ENCODE measurements at places on chromosomes 6 and 20.

DNA sequence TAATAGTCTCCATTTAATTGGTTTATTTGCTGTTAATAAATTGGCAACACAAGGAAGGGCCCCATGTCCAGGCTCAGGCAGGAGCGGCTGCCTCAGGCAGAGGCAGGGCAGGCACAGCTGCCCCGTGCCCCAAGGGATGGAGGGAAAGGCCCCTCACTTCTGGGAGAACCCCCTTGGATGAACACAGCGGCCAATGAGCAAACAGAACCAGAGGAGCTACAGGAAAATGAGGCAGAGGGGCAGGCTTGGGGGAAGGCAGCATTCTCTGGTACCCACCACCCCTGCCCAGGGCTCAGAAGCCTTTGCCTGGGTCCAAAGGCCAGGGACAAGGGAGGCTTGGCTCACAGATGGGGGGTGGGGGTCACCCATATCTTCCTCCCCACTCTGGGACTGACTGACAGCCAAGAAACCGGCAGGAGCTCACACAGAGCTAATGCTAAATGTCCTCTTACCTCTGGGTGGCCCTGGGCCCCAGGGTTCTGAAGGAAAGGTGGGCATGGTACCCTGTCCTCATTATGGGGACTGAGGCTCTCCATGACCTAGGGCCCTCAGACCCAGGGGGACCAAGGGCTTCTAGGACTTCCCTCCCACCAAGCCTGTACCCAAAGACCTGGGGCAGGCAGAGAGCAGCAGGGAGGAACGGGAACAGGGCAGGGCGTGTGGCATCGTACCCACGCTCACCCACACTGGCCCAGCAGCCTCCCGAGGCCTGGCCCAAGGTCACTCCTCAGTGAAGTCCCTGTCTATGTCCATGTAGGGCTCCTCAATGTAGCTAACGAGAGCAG, 47.0 kb downstream of the MYH7B start:
- DNase-seq, result no peak

DNA sequence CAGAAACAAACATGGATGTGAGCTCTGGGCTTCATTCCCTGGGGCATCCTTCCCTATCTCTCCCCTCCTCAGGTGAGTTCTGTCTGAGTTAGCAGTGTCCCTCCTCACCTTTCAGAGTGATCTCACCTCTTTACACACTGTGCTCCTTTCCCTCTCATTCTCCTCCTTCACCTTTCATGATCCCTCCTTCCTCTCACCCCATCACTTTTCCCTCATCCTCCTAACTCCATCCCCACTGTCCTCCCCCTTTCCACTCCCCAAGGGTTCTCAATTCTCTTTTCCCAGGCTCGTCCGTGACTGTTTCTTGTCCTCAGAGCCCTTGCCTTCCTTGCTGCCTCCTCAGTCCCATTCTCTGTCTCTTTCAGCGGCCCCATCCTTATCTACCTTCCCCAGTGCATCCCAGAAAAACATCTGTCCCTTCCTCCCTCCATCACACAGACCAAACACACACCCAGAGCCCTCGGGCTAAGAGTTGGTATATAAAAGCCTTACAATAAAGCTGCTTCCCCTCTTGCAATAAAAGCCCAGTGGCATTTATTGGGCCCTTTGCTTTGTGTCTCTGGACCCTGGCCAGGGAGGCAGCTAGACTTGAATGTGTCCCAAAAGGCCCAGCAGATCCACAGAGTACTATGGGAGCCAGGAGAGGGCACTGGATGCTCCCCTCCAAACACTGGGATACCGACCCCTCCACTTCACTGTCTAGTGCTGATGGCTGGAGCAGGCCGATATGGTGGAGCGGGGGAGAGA, 1.9 kb downstream of the RNF39 start:
- DNase-seq, result no peak

- DNase-seq, result no peak
Measured at GRCh38 chr6:139474145-139475108, 100.0 kb upstream of the CITED2 start.

- DNase-seq, result no peak
Measured at GRCh38 chr6:451847-452246, 60.3 kb downstream of the IRF4 start.

DNA sequence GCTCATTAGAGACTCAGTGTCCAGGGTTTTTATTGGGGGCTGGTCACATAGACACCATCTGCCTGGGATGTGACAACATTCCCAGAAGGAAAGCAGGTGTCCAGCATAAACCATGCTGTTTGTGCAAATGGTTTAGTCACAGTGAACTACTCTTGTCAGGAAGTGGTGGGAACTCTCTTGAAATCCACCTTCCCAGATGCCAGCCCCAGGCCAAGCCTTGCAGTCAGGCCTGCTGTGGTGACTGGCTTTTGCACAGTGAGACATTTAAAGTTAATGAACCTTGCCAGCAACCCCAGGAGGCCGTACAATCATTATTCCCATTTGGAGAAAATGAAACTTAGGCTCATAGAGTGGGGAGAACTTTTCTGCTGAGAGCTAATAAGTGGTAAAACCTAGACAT, 242.5 kb upstream of the KCNG1 start:
- DNase-seq, result no peak

DNA sequence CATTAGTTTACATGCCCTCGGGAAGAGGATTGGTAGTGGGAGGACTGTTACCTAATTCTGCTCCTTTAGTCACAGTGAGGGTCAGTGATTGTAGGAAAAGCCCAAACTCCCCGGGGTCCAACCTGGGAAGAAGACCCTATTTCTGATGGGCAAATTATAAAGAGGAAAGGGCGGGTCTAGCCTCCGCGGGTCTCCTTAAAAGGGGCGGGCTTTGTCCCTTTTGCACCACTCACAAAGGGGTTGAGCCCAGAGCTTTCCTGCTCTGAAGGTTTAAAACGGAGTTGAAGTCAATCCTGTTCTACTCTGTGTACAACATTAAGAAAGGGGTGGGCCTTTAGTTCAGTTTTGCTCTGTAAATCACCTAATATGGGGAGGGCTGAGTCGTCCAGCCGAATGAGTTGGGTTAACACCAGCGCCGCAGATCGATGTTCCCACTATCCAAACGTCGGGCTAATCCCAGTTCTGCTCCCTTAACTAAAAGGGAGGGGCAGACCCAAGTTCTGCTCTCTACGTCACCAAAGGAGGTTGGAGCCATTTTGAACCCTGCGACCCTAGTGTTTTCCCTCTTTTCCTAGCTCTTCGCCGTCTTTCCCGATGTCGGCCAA, 920 bp upstream of the RNF5 start:
- DNase-seq, result peak; percentile 70

DNA sequence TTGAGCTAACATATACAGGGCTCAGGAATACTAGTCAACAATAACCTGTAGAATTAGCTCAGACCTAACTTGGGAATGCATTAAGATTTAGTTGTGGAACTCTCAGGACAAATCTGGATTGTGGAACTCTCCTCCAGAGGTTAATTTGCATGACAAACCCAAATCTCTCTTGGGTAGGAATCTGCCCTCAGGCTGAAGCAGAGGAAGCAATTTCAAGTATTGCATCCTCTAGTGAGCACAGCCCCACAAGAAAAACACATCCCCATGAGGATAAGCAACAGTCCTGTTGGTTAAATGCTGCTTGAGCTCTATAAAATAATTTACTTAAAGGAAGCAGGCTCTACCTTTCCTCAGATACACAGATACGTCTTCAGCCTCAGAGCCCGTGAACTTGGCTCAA, 170.9 kb upstream of the STXBP5 start:
- DNase-seq, result no peak

DNA sequence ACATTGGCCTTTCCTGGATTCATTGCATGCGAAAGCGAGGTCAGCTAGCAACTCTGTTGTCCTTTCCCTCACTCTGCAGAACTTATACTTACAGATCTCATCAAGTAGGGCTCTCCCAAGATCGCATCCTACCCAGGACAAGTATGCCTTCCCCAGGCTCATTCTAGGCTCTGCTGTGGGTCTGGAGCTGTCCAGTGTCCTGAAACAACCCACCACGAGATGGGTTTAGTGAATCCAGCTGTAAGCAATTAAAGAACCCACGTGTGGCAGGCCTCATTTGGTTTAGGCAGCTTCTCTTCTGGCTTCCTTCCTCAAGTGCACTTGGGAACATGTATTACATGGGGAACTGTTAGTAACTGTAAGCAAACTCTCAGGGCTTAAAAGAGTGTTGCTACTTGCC, 406.5 kb upstream of the CHD6 start:
- no peak for DNase-seq

- DNase-seq, result peak; percentile 43
Measured at GRCh38 chr6:40308533-40309306, 278.4 kb downstream of the LRFN2 start.

- DNase-seq, result no peak
Measured at GRCh38 chr20:47544240-47544639, 42.6 kb downstream of the NCOA3 start.

GRCh38 chr6:132357120-132357519, 44.2 kb downstream of the MOXD1 start:
- DNase-seq, result no peak

GRCh38 chr6:161017766-161018564, 26.4 kb downstream of the MAP3K4 start:
- DNase-seq, result no peak

GRCh38 chr6:166488076-166488685, 98.3 kb downstream of the RAMACL start:
- DNase-seq, result peak; percentile 87

- DNase-seq, result no peak
Measured at GRCh38 chr20:62788607-62789006, 7.7 kb upstream of the MRGBP start.

GRCh38 chr6:19450651-19451050, 386.5 kb upstream of the ID4 start:
- DNase-seq, result no peak

DNA sequence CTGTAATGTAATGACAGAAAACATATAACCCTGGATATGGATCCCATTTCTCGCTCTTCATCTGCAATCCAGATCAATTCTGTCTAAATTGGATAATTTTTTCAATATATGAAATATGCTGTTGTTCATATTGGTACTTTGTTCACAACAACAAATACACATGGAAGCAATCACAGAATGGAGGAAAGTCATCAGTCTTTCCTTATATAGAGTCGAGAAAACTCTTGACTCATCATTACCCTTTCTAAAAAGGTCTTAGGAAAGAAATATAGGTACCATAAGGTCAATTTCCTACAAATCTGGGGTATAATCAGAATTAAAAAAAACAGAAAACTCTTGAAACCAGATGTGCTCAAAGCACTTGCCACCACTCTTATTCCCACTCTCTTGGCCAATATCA, 677.6 kb upstream of the ID4 start:
- no peak for DNase-seq

GRCh38 chr6:117729613-117730012, 54.3 kb downstream of the NUS1 start:
- no peak for DNase-seq

DNA sequence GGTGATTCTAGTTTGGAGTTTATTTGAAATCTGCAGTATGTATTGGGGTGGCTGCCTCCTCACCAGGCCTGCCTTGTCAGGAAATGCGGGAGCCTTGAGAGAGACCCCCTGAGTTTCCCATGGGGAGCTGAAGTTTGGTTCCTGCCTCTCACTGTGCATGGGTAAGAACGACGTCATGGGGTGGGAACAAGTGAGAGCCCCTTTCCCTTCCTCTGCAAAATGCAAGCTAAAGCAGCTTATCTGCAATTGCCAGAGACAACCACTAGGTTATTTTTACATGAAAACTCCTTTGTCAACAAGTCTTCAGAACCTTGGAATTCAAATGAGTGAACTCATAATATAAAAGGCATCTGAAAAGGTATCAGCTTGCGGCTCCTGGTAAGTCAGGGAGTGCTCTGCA, 58.4 kb downstream of the TMEM170B start:
- DNase-seq, result no peak

DNA sequence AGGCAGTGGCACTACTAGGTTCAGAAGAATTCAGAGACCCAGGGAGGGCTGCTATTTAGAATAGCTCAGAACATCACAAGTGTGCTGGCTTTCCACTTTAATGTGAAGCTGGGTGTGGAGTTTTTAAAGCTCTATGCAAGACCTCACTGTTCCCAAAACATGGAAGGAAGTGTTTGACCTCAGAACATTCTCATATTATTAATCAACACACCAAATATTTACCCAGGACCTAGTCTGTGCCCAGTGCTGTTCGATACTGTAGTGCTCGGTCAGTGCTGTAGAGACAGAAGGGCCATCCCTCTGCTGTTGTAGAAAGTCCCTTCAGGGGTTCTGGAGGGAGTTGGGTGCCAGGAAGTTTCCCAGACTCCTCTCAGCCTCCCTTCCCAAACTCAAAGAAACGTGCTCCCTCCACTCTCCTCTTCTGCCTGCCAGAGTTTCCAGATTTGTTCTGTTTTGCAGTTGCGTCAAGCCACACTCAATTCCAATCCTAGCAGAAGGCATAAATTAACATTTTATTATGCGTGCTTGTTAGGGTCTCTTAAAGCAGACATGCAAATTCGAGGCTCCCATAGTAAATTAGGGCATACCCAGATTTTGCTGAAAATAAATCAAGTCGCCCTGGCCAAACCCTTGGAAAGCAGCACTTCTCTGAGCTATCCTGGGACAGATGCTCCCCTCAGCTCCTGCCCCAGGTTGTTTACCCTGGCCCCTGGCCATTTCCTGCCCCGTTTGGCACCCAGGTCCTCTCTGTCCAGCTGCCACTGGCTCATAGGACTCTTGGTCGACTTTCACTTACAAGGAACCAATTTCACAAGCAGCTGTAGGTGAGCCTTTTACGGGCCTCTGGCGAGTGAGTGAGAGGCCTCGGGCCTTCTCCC, 248.6 kb downstream of the HIVEP2 start:
- no peak for DNase-seq

- DNase-seq, result no peak
Measured at GRCh38 chr6:52994031-52994838, 849 bp downstream of the GSTA4 start.

GRCh38 chr20:44388466-44389023, 33.0 kb downstream of the HNF4A start:
- peak; percentile 64 for DNase-seq

- no peak for DNase-seq
Measured at GRCh38 chr6:87721311-87721710, 19.3 kb upstream of the AKIRIN2 start.

DNA sequence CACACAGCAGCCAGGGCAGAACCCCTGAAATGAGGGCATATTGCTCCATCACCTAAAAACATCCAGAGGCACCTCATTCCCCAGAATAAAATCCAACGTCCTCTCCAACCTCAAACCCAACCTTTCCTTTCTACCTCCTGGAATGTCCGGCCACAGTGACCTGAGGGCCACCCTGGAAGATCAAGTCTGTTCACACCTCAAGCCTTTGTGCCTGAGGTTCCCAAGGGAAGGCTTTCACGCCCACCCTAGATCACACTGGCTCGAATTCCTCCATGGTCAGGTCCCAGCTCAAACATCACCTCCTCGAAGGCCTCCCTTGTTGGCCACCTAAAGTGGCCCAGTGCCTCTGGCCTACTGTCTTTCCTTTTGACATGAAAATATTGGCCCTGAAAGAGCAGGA, 88.9 kb downstream of the ZMYND8 start:
- DNase-seq, result no peak
